T follicular helper cell (primary cell): ENCODE measurements at places on chromosomes 5 and 9.
A peak's percentile ranks its signal among the peaks of the same experiment; 100 is the strongest.

DNA sequence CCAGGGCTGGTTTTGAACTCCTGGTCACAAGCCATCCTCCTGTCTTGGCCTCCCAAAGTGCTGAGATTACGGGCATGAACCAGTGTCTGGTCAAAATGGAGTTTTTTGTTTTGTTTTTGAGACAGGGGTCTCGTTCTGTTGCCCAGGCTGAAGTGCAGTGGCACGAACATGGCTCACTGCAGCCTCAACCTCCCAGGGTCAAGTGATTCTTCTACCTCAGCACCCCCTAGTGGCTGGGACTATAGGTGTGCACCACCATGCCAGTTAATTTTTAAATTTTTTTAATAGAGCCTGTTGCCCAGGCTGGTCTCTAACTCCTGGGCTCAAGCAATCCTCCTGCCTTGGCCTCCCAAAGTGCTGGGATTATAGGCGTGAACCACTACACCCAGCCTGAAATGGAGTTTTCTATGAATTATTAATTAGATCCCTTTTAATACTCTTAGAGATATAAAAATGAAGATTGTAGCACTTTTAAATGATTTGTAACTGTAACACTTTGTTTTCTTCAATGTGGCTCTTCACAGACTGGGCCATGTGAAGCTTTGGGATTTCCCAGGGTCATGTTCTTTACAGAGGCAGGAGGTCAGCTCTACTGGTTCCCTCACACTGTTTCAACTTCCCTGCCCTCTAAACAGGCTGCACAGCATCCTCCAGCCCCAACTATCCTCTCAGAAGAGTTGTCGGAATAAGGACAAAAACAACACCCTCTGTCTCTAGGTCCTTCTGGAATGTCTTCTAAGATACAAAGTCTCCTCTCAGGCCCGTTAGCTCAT is 32.7 kb upstream of the SPARC start:
- no peak for DNase-seq

DNA sequence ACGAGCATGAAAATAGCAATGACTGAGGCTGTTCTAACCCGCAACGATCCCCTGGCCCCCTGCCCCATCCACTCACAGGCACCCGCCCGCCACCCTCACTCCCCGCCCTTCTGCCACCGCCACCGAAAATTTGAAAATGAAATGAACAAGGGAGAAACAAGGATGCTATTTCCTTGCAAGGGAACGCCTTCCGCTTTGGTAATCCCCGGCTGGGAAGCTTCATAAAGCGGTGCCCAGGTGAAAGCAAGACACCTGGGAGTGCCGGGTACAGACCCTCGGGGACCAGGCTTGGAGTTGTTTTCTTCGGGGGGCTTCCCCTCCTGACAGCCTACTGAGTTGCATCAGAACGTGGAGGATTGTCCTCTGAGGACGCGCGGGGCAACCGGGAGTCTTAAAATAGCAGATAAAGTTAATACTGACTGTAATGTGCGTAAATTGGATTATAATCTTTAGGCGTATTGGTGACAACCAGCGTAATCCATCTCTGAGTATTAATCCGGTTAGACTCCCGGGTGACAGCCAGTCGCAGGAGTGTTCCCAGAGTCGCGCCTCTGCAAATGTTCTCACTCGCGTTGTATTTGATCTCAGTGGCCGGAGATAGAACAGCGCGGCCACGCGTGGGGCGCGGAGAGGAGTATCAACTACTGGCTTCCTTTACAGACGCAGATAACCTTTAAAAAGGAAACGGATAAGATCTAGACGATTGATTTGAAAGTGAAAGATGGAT is 885 bp upstream of the MLLT3 start:
- DNase-seq, result peak; percentile 55

- DNase-seq, result no peak
These were observed 22.6 kb upstream of the SUSD3 start for GRCh38 chr9:93035821-93036351.

DNA sequence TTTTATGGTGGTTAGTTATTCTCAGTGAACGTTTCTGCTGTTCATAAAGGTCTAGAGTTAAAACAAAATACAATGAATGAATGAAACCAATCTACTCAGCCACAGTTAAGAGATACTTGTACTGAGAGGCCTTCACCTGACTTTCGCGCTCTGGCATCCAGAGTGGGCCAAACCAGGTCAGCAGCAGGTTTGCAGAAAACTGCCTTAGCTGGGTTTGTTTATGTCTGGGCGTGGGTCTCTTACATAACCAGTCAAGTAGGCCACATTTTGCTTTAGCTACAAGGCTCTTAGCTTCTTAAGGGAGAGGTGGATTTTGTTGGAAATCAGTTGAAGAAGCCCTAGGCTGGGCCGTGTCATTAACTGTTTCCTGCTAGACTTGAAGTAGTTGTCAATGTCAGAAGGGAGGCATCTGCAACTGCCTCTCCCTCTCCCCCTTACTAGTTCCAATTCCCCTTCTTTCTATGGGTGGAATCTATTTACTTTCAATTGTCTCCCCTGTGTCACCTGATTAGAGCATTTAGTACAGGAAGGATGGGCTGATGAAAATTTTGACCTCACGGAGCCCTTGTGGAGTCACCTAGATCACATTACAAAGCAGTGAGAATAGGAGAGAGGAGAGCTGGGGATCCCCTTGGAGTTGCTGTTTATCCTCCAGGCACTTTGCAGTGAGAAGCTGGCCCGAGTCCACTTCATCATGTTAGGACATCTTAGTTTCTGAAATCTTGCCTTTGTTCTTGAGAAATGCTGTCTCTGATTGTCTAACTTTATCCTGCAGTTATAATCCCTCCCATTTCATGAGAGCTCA is 200.5 kb downstream of the ARHGEF28 start:
- DNase-seq, result no peak

DNA sequence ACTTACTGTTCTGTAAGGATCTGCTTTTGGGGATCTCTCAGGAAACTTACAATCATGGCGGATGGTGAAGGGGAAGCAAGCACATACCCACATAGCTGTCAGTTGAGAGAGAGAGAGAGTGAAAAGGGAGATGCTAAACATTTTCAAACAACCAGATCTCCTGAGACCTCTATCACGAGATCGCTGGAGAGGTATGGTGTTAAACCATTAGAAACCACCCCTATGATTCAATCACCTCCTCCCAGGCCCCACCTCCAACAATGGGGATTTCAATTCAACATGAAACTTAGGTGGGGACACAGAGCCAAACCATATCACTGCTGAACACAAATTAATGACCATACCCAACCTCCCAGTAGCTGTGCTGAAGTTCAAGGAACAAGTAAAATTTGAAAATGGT is 48.2 kb upstream of the PRDM9 start:
- no peak for DNase-seq

- DNase-seq, result no peak
These were observed 25.4 kb downstream of the TYRP1 start for GRCh38 chr9:12718482-12719026.

GRCh38 chr9:120893611-120894307 is 16.8 kb upstream of the PHF19 start:
- no peak for DNase-seq

DNA sequence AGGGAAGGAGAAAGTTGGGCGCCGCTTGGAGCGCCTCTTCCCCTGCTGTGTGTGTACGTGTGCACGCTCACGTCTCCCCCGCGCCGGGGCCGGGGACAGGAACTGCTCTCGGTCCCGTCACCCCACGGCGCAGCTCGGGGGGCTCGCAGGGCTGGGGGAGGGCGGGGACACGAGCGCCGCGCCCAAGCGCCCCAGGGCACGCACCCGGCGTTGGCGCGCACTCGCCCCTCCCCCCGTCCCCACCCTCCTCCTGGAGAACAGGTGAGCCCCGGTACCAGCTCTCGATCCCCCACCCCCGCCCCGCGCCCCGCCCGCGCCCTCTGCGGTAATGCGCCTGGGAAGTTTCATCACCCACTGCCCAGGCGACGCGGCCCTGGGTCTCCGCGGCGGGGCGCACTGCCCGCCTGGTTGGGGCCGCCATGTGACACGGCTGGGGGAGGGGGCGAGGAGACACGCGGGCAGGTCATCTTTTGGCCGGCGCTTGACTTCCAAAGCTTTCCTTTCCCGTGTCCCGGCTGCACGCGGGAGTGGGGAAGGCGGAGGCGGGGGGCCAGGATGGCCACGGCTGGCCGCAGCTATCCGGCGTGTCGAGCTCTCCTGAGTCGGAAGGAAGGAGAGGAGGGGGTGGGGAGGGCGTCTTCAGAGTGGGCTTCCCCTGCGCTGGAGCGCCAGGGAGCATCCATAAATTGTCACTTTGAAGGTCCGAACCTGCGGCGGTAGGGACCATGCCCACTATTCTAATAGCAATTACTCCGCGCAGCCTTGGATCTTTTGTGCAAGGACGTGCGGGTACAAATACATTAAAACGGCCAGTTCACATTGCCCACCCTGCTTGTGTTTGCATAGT is 1.5 kb upstream of the STC2 start:
- no peak for DNase-seq

DNA sequence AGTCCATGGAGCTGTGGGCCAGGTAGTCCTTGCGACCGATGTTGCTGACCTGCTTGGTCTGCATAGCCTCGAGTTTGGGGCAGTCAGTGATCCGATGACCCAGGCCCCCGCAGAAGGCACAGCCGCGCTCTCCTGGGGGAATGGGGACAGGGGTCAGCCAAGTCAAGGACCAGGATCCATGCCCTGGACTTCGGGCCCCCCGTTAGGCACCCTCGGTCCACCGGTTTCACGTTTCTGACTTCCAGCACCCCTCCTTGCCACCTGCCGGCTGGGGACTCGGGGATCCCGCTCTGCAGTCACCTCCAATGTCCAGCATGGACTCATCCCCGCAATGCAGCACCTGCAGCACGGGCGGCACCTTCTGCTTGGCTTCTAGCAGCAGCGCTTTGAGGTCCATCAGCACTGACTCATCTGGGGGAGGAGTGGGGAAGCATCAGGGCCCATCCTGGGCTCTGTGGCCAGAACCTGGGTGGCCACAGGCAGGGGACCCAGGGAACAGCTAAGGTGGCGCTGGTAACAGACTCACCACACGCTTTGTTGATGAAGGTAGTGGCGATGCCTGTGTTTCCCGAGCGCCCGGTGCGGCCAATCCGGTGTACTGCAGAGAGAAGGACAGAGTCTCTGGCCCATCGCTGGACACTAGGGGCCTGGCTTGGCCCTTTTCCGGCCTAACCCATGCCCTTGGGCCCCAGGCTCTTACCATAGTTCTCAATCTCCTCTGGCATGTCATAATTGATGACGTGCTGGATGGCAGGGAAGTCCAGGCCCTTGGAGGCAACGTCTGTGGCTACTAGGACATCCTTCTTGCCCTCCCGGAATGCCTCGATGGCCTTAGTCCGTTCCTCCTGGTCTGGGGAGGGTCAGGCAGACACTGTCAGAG is 2.4 kb upstream of the DOK3 start:
- DNase-seq, result no peak

DNA sequence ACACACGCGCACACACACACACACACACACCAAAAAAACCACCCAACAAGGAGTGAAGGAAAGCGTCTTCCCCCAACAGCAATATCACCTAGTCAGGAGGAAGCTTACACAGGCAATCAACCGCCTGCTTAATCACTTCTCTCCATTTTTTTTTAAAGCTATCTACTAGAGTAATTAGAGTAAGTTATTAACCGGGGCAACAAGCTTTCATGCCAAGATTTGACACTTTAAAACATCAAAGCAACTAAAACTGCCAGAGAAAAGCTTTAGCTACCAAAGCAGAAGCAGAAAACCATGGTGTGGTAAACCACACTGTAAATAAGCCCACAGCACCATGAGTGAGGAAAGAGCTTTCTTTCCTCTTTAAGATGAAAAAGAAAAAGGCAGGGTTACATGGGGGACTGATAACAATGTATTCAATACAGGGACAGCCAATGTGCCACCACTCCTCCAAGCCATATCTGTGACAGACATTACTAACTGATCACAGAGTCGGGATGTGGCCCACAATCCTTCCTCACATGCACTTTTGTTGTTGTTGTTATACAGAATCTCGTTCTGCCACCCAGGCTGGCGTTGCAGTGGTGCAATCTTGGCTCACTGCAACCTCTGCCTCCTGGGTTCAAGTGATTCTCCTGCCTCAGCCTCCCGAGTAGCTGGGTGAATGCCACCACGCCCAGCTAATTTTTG is 282.1 kb downstream of the CRB2 start:
- DNase-seq, result no peak

DNA sequence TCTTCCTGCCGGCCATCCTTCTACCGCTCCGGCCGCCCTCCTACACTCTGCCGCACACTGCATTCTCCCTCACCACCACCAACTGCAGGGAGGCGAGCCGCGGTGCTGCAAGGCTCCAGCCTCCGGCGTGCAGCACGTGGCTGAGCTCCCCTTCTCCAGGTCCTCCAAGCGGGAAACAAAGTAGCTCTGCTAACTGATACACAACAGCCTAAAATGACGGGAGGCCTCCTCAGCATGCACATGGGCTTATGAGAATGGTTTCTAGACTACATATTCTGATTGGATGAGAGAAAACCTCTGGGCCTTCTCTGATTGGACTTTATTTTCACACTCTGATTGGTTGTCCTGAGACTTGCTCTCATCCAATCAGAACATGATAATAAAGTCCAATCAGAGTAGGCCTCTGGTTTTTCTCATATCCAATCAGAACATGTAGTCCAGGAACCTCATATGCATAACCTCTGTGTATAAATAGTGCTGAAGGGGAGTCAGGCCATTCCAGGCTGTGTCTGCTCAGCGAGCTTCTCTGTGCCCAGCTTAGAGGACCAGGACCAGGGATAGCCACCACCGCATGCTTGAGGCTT is 27.0 kb upstream of the ZNF354B start:
- no peak for DNase-seq

GRCh38 chr5:90528601-90529193 is 687 bp downstream of the LYSMD3 start:
- peak; percentile 26 for DNase-seq

DNA sequence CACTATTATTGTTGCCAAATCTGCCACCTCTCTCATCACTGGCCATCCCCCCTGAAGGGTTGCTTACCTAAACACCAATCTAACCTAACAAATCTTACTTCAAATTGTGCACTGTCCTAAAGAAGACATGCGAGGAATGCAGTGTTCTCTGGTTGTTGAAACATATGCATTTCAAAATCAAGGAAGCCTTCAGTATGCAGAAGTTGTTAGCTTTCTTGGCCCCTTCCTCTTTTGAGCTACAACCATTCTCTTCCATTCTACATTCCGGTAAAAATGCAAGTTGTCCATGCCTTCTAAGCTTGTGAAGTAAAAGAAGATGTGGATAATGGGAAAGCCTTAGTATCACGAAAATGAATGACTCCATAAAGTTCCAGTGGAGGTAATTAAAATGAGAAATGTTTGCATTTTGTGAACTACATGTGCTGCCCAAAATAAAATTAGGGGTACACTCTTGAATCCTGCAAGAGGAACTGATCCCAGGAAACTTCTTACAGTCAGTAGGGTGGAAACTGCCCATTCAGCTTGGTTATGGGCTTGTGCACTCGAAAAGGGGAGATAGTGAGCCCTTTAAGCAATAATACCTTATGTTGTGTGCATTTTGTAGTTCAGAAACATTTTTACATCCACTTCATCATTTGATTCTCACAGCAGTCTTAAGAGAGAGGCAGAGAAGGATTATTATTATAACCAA is 77.6 kb upstream of the ADRB2 start:
- no peak for DNase-seq

- DNase-seq, result no peak
These were observed 317.7 kb downstream of the PDE4D start for GRCh38 chr5:59575648-59576445.
